ENCODE measurements at places on chromosomes 3 and 15.

DNA sequence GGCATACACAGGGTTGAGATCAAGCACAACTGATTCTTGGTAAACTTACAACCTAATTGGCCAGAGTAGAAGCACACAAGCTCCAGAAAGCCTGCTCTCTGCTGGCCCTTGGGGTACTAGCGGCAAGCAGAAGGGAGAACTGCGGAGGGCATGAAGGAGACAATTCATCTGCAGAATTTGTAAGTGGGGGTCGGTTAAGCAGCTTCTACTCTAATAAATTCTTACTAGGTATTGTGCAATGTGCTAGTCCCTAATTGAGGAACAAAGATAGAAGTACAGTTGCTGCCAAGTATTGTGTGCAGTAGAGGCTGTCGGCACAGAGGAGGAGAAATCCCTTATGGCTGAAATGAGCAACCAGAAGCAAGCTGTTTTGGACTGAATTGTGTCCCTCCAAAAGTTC, 91.2 kb upstream of the VEPH1 start:
- no peak for DNase-seq

GRCh38 chr3:124919756-124920155, 14.8 kb downstream of the MUC13 start:
- no peak for DNase-seq

DNA sequence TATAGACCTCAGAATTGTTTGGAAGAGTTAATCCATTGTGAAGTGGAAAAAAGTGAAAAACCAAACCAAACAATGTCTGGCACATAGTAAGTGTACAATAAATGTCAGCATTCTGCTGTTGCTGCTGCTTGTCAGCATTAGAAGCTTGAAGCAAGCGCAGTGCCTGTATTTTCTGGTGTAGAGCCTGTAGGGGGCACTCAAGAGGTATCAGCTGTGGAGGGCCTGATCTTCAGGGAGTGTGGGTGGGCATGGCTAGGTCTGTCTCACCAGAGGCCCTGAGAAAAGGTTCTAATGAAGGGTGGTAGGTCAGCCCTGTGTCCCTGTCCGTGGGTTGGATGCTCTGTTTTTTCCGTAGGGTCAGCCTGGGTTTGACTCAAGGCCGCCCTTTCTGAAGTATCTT, 3.6 kb downstream of the ADAMTSL3 start:
- no peak for DNase-seq

DNA sequence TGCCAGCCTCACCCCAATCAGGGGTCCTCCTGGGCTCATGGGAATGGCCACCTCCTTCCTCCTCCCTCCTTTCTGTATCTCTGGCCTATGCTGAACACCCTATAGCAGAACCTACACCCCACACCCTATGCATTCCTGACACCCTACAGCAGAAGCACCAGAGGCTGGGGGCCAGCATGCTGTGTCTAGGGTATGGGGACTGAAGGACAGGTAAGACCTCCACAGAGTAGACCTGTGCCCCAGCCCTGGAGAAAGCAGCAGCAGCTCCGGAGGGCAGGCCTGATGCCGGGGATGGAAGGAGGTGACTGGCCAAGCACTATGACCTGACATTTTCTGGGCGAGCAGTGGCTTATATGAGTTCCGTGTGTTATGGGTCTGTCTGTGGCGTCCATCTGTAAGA, 66.9 kb downstream of the TLE3 start:
- DNase-seq: no peak

GRCh38 chr3:77467702-77468625, 428.1 kb downstream of the ROBO2 start:
- no peak for DNase-seq

- DNase-seq: no peak
Measured at GRCh38 chr3:8457039-8457438, 44.6 kb upstream of the LMCD1 start.

DNA sequence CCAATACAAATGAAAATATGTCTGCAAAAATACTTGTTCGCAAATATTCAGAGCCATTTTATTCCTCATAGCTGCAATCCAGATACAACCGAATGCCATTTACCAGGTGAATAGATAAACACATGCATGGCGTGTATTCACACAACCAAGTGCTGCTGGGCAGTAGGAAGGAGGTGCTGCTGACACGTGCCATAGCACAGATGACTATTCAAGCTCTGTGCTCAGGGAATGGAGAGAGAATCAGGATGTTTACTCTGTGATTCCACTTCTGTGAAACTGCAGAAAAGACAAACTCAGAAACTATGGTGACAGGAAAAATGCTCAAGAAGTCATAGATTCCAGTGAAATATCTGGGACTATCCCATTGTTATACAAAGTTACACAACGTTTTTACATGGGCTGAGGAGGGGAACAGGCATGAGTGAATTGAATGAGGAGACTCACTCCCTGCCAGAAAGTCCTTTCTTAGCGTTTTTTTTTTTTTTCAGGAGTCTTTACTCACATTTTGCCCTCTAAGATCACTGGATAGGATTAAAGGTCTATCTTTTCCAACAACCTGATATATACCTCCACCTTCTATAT, 152.9 kb upstream of the NDN start:
- no peak for DNase-seq

Data from GDM1 (cell line).